KBM-7 (cell line): ENCODE measurements at places on chromosomes 1 and 21.

DNA sequence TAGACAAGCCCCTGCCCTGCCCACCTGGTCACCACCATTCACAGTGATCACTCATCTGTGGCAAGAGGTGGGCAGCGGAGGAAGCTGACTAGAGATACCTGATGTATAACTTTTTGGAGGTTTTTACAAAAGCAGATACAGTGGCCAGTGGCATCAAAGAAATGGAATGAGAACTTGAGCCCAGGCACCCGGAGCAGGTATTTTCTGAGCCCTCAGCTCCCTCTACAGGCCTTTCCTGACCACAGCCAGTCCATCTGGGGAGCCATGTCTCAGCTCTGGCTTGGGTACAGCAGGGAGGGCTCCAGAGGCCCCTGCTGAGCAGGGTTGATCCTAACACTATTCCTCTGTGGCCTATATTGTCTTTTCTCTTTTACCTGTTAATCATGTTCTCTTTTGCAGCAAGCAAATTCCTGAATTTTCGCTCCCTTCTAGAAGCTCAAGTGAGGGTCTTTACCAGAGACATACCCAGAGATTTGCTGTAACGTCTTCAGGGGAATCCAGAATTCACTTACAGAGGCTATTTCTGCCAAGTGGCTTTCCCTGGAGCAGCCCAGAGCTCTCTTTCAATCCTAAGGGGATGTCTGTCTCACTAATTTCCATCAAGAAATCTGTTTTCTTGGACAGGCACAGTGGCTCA lies 27.3 kb downstream of the GPR157 start:
- DNase-seq = peak; percentile 67

DNA sequence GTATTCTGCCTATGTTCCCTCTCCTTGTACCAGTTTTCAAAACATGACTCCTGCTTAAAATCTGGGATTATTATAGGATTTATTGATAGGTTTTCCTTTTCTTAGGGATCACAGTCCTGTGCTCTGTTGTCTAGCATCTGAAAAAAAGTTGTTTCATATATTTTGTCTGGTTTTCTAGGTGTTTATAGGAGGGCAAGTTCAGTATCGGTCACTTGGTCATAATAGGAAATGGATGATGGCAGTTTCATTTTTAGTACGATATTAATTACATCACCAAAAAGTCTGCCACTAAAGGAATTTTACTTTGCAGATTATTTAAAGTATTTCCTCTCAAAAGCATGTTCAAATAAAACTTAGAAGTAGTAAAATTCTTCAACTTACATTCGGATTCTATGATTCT lies 94.4 kb downstream of the RASAL2 start:
- no peak for DNase-seq

- DNase-seq = no peak
Observed at GRCh38 chr1:3293563-3294080, 160.8 kb upstream of the ARHGEF16 start.

GRCh38 chr1:63670164-63670563 lies 77.0 kb downstream of the PGM1 start:
- no peak for DNase-seq

DNA sequence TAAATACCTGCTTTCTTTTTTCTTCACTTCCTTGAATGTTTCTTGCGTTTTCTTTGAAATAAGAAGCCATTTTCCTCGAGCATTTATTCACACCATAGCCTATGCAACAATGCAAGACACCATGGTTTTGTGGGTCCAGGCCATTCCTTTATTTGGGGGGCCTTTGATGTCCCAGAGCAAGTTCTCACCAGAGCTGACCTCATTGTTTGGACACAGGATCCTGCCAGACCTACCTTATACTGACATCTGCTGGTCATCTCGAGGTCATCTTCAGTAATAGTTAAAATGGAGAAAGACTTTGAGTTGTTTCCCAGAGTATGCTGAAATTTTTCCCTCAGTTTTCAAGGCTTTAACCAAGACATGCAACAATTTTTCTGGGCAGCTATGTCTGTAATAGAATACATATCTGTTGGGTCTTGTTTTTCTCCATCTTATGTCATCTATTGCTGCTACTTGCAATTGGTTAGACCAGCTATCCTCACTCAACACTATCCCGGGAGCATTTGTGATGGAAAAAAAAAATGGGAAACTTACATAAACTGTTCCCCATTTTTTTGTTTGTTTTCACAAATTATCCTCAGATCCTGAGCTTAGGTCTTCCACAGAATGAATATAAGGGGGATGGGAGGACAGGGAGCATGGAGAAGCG lies 34.0 kb upstream of the BACE2 start:
- peak; percentile 12 for DNase-seq

DNA sequence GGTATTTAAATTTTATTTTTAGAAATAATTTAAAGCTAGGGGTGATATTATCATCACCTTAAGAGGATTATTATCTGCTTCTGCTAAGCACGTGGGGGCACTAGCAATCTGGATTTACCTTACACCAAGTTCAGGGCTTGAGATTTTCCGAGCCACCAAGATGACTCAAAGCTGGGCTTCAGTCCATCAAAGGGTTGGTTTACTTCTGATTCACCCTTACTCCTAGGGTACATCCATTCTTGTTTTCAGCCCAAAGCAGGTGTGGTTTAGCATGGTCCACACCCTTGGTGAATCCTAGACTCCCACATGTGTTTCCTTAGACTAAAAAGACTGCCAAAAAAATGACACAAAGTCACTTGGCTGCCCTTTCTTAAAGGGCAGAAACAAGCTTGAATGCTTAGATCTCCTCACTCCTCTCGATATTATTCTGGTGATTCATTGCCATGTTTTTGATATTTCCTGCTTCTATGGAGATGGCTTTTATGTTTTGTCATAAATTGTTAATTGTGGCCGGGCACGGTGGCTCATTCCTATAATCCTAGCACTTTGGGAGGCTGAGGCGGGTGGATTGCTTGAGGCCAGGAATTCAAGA lies 9.8 kb upstream of the PRSS38 start:
- no peak for DNase-seq

- DNase-seq = no peak
Observed at GRCh38 chr1:200628223-200628881, 7.8 kb upstream of the KIF14 start.

DNA sequence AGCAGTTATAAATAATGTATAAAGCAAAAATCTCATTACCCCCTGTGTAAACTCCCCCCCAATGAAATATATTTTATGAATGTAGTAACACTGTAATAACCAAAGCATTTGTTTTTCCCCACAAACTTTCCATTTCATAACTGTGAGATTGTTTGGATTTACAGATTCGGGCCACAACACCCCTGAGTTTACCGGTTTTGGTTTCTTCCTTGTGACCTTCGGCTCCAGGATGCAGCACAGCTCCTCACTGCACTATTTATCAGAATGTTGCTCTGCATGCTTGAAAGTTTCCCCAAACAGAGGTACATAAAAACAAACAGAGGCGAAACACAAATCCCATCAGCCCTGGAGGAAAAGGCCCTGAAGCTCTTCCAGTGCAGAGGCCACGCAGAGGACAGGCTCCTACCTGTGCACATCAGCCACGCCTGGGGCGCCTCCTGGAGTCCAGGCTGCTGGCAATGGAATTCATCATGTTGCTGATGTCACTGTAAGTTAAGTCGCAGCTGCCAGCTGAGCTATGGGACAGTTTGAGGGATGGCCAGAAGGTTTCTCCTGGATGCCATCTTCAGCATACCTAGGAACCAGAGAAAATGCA lies 122.0 kb downstream of the LMO4 start:
- DNase-seq = no peak

- DNase-seq = peak; percentile 24
Observed at GRCh38 chr1:172398970-172399755, 21.3 kb upstream of the C1orf105 start.

DNA sequence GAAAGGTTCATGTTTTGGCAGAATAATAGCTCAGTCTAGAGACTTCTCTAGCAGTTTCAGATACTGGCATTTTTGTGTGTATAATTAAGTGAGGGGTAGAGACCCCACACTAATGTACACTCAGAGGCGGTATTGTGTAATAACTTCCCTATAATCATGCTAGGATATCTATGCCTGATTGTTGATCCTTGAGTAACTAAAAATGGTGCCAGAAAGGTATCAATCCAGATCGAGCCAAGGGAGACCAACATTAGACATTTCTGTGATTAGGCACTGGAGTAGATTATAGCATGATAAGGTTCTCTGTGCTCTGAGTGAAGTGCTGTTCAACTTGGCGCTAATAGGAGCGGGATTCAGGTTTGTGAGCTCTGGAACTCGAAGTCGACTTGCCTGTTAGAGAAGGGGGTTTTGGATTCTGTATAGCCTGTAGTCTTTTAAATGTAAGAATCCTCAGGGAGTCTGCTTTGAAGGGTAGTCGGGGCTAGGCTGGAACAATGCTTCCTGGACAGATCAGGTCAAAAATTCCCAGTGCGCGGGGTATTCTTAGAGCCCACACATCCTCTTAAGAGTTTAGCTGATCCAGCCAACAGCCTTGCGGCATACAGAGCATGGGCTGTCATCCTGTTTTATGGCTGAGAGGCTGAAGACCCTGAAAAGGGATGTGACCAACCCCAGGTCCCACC lies 24.2 kb downstream of the MAN1C1 start:
- no peak for DNase-seq

GRCh38 chr1:229286099-229286766 lies 15.3 kb downstream of the RAB4A start:
- no peak for DNase-seq

DNA sequence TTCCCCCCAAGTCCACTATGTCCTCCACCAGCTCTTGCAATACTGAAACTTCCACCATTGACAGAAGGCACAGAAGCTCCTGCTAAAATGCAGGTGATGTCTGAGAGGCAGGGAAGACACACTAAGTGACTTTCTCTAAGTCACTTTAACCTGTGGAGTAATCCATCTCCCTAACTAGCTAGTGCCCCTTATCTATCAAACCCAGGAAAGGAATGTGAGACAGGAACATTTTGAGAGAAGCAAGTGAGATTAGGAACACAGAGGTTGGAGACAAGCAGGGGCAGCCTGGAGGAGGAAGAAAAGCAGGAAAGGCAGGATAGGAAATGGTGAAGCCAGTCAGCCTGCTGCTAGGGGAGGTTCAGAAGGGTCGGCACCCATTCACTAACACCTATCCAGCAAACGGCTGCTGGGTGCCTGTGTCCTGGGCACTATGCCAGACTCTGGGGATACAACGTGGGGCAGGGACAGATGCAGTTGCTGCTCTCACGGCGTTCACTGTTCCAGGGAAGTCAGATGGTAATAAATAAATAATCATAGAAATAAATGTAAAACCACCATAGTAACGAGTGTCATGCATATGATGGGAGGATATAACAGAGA lies 7.0 kb downstream of the GPA33 start:
- DNase-seq = no peak

GRCh38 chr1:216566641-216567205 lies 143.5 kb upstream of the USH2A start:
- peak; percentile 0 for DNase-seq
